ENCODE measurements at places on chromosomes 5 and 9. TPM values are rescaled to one million over a fixed set of nuclear protein-coding genes. Genes with fewer than 3 reads are reported as not detected.

The EQTN gene
- total RNA-seq: 1.4 TPM

The UGT3A1 gene
- total RNA-seq: 34.4 TPM

The LRRC19 gene
- 12.1 TPM for total RNA-seq

The SLC34A1 gene
- total RNA-seq: 166 TPM

The NAIF1 gene
- total RNA-seq: 13.6 TPM

The FSD1L gene
- 10.5 TPM for total RNA-seq

The C8G gene
- not detected for total RNA-seq

The PCDHGA11 gene
- 10.0 TPM for total RNA-seq

The SOX30 gene
- total RNA-seq: 0.06 TPM

All from metanephros (tissue), 2 donors.